NCI-H187 (cell line): ENCODE measurements at places on chromosomes 4 and X.

- DNase-seq = no peak
Observed at GRCh38 chrX:81201671-81202455, at the start of the genes HMGN5 and SH3BGRL. TSS of gene HMGN5 (minus strand) at chrX:81201913. CDS start at chrX:81121549, 80,364 bp downstream. TSS of gene SH3BGRL (plus strand) at chrX:81202102. CDS start at chrX:81202201, 99 bp downstream.

DNA sequence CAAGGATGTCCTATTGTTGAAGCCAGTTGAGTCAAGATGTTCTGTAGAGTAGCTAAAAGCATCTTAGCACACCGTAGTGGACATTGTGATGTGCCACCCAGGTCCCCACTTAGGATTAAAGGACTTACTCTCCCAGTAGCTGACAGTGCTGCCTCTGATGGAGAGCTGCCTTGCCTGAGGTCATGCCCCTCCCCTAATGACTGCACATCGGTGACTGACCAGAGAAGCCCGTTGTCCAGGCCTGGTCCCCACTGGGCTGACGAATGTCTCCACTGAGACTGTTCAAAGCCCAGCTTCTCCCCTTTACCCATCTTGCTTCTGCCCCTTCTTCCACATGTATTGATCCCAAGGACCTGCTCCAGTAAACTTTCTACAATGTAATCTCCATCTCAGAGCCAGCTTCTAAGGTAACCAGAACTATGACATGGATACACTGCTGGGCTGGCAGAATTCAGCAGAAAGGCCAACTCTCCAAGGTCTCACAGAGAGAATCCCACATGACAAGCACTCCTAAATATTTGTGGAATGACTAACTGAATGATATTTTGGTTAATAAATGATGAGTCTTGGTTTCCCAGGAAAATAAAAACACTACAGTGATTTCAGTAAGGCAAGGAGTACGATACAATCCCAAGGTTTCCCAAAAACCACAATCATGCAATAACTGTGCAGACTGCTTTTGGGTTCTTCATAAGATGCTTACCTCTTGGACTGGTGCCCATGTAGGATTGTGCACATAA lies 82.4 kb upstream of the TMEM150C start:
- no peak for DNase-seq

DNA sequence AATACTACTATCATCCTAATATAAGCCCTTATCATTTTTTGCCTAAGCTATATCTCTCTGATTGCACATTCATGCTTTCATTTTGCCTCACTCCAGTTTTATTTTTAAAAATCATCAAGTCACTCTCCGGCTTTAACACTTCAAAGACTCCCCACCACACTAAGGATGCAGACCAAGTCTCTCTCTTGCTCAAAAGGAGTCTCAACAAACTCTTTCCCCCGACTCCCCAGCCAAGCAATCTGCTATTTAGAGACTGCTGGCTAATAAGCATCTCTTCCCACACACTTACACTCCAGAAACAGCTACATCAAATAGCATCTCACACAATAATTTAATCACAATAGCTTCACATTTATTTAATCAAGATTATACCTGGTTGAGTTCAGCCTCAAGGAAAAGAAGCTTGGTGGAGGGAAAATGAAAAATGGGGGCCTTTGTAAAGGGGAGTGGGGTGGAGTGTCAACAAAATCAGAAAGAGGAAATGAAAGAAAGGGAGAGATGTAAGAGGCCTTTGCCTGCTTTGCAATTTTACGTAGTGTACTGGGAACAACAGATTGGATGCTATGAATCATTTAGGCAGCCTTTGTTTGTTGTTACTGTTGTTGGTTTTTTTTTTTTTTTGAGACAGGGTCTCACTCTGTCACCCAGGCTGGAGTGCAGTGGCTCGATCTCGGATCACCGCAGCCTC lies 104.1 kb upstream of the MCF2 start:
- DNase-seq = no peak

DNA sequence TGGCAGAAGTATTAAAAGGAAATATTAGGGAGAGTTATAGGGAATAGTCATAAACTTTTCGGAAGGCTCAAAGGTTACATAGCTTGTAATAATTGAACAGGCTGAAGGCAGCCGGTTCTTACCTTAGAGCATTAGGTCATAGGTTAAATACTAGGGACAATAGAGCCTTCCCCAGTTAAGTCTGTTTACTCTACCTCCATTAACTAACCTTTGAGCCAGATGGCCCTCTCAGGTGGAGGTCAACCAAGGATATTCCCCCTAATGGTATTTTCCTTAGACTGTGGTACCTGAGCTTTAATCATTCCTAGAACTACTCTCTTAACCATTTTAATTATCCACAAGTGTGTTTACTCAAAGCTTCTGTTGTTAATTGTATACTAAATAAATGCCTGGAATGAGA lies 920.9 kb upstream of the PABPC4L start:
- no peak for DNase-seq
